ENCODE measurements at places on chromosomes 2 and 18.

GRCh38 chr2:20093263-20094141, 42.1 kb upstream of the LAPTM4A start:
- no peak for DNase-seq

DNA sequence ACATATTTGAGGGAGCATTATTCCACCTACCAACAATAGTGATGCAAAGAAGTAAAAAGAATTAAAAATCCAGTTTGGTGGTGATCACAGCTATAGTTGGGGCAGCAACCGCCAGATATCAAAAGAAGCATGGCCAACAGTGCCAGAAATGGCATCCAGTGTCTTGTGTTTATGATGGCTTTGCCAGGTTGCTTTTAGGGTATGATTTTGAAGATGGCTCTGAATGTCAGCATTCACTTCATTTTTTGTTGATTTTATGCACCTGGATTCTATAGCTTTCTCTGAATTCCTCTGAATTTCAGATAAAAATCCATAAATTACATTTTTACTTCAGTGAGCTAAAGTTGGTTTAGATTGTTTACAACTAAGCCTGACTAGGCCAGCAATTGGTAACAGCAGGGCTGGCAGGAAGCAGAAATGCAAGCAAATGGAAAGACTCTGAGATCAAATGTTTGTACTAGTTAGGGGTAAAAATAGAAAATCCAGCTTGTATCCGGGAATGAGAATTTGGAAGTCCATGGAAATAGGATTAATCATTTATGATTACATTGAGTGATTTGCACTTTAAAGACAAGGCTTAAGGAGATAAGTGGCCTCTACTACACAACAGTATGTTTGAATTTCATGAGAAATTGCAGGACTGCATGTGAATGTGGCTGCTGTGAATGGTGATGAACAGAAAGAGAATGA, 40.4 kb downstream of the COL3A1 start:
- DNase-seq, result no peak

- no peak for DNase-seq
Observed at GRCh38 chr18:58527952-58528287, 101.0 kb downstream of the ALPK2 start.

DNA sequence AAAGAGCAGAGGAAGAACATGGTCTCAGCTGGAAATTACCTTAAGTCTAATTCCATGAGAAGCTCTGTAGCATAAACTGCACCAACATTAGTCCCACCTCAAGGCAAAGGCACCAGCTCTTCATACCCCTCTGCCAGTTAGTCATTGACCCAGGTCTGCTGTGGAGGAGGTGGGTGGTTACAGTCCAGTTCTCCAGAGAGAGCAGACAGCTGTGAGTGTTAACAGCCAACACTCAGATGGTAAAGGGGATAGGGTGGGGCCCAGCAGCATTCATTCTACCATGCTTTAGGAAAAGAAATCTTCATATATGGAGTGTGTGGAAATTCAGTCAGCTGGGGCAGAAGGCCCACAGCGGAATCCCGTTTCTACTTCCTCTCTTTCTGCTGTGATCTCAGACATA, 159.7 kb upstream of the FBXO11 start:
- no peak for DNase-seq

DNA sequence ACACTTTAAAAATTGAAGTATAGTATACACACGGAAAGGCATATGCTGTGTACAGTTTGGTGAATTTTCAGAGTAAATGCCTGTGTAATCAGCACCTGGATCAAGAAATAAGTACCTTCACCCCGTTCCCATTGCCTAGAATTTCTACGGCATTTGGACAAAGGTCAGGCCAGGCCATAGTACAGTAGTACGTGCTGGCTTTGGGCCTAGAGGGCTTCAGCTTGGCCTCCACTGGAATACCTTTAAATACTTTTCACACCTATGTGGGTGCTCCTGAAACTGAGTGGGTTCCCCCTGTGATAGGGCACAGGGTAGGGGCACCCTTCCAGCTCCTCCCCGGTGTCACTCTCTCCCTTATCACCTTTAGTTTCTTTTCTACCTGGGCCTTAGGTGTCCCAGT, 26.5 kb downstream of the TET3 start:
- no peak for DNase-seq

DNA sequence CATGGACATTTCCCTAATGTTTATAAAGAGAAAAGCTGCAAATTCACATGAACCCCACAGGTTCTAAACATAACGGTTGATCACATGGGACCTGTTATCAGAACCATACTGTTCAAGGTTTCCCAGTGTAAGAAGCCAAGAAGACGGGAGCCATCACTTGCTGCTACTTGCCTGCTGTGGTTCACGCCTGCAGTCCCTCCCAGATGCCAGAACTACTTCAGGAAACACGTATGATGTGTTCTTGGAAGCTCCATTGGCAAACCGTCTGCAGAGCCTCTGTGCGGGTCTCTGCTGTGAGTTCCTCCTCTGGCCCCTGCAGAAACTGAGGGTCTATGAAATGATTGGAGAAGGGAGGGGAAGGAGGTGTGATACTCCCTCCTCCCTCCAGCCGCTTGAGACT, 75.2 kb downstream of the CABLES1 start:
- no peak for DNase-seq

GRCh38 chr2:30684026-30684425, 123.2 kb downstream of the CAPN13 start:
- no peak for DNase-seq
